Naive thymus-derived CD4-positive, alpha-beta T cell (primary cell): ENCODE measurements at places on chromosomes 16 and 17.
A peak's percentile ranks its signal among the peaks of the same experiment; 100 is the strongest.

DNA sequence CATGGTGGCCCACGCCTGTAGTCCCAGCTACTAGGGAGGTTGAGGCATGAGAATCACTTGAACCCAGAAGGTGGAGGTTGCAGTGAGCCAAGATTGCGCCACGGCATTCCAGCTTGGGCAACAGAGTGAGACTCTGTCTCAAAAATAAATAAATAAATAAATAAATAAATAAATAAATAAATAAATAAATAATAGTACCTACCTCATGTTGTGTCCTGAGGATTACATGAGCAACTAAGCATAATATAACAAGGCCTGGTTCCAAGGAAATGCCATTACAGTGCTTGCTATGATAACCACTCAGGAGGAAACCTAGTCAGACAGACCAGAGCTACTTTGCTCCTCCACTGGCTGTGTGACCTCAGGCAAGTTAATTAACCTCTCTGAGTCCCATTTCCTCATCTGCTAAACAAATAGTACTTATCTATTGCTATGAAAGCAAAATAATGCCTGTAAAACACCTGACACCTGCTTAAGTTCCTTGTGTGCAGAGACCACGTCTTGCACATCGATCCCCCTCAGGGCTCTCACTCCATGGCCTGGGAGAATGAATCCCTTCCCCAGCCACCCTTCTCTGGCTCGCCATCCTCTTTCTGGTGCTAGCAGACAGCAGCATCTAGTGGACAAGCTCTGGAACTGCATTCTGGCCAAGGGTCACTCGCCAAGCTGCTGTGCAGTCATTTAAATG lies 7.5 kb downstream of the EPOP start:
- peaks cover 6% of the 10 kb centered on the region for H3K27me3 ChIP-seq
- H3K27ac ChIP-seq = no peak overlapping the region
- H3K4me1 ChIP-seq = no peaks in the 10 kb centered on the region
- H3K4me3 ChIP-seq = no peak overlapping the region
- DNase-seq = peak; percentile 47

GRCh38 chr16:17083628-17084027 lies 387.1 kb downstream of the XYLT1 start:
- H3K27ac ChIP-seq = no peak overlapping the region
- no peaks in the 10 kb centered on the region for H3K4me1 ChIP-seq
- DNase-seq = no peak
- H3K4me3 ChIP-seq = no peak overlapping the region
- H3K27me3 ChIP-seq = no peaks in the 10 kb centered on the region
- H3K36me3 ChIP-seq = no peaks in the 10 kb centered on the region

- H3K4me3 ChIP-seq = peak overlapping the region; percentile 32
- peaks cover 34% of the 10 kb centered on the region for H3K27me3 ChIP-seq
- peak; percentile 45 for DNase-seq
- H3K36me3 ChIP-seq = no peaks in the 10 kb centered on the region
Measured at GRCh38 chr17:48612854-48613691, 2.0 kb downstream of the HOXB8 start.

- peaks cover 4% of the 10 kb centered on the region for H3K36me3 ChIP-seq
- peaks cover 14% of the 10 kb centered on the region for H3K4me1 ChIP-seq
- H3K27ac ChIP-seq = peak overlapping the region; percentile 65
- H3K4me3 ChIP-seq = peak overlapping the region; percentile 55
- no peaks in the 10 kb centered on the region for H3K27me3 ChIP-seq
- peak; percentile 43 for DNase-seq
Measured at GRCh38 chr16:14302031-14302398, 230.9 kb downstream of the MRTFB start.

DNA sequence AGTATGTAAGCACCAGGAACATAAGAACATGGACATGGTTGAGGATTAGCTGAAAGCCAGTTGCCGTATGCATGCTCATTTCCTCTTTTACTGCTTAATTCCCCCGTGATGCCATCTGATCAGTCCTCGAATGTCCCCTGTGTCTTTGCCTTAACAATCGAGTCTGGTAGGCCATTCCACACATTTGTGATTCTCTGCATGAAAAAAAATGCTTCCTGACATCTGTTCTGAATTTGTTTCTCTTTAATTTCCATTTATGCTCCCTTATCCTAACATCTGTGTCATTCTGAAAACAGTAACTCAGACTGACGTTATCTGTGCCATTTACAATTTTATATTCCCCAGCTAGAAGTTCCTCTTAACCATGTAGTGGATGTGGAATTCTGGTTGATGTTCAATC lies 158.2 kb upstream of the TOX3 start:
- no peaks in the 10 kb centered on the region for H3K27me3 ChIP-seq
- H3K36me3 ChIP-seq = no peaks in the 10 kb centered on the region
- DNase-seq = no peak
- no peaks in the 10 kb centered on the region for H3K4me1 ChIP-seq
- no peak overlapping the region for H3K4me3 ChIP-seq

- H3K36me3 ChIP-seq = no peaks in the 10 kb centered on the region
- H3K27me3 ChIP-seq = no peaks in the 10 kb centered on the region
- no peak overlapping the region for H3K27ac ChIP-seq
- H3K4me1 ChIP-seq = no peaks in the 10 kb centered on the region
Measured at GRCh38 chr17:14997290-14997689, 267.8 kb downstream of the PMP22 start.
